GM23248 (cell line): ENCODE measurements at places on chromosomes 3 and 15. TPM values are rescaled to one million over a fixed set of nuclear protein-coding genes. Genes with fewer than 3 reads are reported as not detected.

DNA sequence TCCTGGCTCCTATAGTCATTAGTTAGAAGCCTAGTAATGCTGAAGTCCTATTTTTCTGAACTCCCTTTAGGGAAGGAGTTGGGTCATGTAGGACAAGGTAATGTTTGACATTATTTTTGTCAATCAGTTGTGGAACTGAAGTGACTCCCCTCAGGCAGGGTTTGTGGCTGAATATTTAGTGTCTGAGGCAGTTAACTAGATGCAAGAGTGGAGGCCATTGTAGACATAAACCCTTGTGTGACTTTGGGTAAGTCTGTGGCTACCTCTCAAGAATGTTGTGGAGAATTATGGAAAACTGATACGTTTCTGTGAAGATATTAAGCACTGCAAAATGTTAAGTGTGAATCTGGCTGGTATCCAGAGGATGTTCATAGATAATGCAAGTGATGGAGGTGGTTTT, 125.2 kb upstream of the PHLDB2 start:
- DNase-seq = no peak

ASB14 gene
- total RNA-seq = not detected in 2 replicates

GRCh38 chr3:167228135-167228534, 152.0 kb downstream of the ZBBX start:
- DNase-seq = peak; percentile 73

DNA sequence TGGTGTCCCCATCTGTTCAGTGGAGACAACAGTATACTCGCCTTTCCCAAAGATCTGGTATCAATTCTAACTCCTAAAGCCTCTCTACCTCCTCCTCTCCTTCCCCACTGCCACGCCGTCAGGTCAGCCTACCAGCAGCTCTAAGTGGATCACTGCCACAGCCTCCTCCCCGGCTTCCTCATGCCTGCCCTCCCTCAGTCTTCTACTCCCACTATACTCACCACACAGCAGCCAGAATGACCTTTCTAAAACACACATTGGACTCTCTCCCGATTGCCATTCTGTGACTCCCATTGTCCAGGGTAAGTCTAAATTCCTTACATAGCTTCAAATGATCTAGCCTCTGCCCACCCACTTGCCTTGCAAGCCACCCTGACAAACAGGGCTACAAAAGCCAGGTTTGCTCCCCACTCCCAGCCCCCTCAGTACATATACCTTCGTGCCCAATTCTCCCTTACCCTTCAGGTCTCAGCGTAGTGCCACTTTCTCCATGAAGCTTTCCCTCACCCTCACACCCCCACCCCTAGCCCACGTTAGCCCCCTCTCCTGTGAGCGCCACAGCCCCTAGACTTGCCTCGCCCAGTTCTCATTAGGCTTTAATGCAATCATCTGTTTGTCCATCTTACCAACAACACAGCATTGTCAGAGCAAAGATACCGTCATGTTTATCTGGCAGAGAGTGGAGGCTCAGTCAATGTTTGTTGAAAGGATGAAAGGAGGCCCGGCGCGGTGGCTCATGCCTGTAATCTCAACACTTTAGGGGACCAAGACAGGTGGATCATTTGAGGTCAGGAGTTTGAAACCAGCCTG, 9.5 kb upstream of the SEMA7A start:
- DNase-seq = peak; percentile 74

- DNase-seq = no peak
Measured at GRCh38 chr3:150315721-150316120, 92.4 kb upstream of the TSC22D2 start.

DNA sequence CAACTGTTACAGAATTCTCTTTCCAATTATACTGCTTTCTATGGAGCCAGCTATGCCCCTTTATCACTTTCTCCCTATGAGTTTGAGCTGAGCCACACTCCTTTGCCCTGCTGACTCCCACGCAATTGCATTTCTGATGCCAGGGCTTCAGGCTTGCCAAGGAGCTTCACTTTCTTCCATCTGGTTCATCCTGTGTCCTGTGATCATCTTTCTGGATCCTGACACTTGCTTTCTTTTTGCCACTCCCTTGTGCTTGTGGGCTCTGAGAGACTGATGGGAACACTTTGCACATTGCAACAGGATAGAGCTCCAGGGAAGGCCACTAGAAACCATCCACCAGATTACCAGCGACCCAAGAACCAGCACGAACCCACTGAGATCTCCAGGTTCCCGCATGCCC, 77.0 kb upstream of the SEC13 start:
- peak; percentile 27 for DNase-seq

GOLGA8S gene
- 0.11 and 0.13 TPM in 2 replicates for total RNA-seq

DNA sequence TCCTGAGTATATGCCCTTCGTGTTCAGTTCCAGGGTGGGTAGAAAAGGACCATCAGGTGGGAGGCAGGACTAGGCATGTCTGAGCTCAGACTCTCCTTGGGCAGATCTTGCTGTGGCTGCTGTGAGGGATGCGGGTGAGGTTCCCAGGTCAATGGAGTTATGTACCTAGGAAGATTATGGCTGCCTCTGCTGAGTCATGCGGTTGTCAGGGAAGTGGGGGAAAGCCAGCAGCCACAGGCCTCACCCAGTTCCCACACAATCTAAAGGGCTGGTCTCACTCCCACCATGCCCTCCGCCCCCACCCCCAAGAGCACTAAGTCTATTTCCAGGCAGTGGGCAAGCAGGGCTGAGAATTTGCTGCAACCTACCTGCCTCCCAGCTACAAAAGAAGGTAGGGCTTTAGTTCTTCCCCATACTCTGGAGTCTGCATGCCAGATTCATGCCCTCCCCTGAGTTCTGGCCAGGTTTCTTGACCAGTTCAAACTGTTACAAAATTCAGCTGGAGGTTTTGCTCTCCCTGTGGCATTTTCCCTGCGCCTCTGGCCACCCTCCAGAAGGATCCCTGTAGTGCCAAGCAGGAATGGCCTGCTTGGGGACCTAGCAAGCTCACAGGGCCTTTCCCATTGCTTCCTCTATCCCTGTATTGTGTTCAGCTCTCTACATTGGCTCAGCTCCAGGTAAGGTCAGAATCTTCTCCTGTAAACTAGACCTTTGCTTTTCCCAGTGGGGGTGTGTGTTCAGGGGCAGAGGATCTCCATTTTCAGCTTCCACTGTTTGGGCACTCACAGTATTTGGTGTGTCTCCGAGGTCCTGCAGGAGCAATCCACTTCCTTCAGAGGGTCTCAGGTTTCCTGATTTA, 12.7 kb upstream of the TMCO5A start:
- no peak for DNase-seq

DNA sequence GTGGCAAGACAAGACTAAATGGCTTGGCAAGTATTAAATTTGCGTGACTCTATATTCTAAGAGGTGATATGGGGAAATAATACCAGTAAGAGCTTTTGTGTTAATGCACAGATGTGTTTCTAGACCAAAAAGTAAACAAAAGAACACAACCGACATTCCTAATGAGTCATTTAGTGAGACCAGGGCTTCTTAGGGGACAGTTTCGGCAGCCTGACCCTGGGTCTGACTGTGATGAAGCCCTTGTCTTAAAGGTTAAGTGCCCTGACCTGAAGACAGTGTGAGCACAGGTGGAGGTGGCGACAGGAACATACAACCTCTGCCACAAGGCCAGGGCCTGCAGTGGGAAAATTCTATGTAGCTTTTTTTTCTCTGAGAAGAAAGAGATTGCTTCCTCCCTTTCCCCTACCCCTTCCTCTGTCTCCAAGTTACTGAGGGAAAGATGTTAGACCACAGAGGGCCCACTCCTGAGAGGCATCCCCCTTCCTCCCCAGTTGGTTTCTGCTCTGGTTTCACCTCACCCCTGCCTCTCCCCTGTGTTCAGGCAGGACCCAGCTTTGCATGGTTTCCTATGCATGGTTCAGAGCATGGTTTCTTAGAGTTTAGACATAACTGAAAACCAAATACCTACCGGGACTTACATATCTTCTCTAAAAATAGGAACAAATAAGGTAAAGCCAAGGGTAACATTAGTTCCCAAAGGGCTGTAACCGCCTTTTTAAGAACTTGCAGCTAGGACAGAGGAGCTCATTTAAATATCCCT, 24.8 kb upstream of the CMTM7 start:
- DNase-seq = no peak

DNA sequence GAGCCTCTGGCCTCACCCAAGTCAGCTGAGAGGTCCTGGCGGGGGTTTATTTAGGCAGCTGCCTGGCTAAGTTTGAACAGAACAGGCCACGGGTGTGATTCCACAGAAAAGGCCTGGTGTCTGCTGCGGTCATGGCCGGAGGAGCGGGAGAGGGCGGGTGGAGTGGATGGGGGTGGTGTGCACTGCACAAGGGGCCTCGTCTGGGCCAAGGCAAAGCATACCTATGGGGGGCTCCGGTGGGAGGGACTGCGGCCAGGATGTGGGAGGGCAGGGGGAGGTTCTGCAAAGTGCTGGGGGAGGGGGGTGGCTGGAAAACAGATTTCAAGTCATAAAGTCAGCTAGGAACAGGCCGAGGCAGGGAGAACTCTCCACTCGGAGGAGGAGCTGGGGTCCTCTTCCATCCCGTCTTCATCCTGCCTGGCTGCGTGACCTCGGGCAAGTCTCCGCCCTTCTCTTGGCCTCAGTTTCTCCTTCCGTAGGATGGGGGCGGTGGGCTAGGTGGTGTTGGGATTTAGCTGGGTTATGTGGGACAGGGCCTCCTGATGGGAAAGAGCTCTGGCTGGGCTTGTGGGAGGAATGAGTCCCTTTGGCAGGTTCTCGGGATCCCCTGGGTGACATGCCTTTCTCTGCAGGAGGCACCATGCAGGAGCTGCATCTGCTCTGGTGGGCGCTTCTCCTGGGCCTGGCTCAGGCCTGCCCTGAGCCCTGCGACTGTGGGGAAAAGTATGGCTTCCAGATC, 878 bp downstream of the ISLR start:
- peak; percentile 59 for DNase-seq

GRCh38 chr15:56320861-56321260, 44.4 kb upstream of the TEX9 start:
- DNase-seq = peak; percentile 21
